ENCODE measurements at places on chromosomes 3 and 15.

GRCh38 chr3:170534227-170534626 is 51.6 kb downstream of the SLC7A14 start:
- no peak for DNase-seq

GRCh38 chr3:47274652-47275051 is 7.9 kb downstream of the KIF9 start:
- DNase-seq = no peak

- no peak for DNase-seq
Measured at GRCh38 chr3:184583578-184584451, 22.2 kb downstream of the EPHB3 start.

DNA sequence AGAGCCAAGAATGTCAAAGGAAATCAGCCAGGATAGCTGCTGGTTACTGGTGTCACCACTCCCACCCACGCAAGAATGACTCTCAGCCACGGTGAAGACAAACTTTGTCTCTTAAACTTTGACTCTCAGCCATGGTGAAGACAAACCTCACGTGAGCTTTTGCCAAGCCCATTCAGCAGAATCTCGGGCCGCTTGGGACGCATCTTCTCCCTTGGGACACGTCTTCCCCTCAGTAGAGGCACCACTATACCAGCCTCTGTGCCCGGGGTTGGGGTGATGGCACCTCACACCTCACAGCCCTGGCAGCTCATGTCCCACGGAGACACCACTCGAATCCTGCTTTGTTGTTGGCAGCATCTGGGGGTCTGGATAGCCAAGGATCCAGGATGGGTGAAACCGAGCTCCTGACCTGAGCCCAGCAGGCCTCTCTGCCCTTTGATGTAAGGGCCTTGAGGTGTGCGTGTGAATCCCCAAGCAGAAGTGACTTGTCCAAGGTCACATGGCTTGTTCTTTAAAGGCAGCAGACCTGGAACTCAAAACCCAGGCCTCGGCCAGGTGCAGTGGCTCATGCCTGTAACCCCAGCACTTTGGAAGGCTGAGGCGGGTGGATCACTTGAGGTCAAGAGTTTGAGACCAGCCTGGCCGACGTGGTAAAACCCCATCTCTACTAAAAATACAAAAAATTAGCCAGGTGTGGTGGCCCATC is 21.8 kb downstream of the RBPMS2 start:
- no peak for DNase-seq

- no peak for DNase-seq
Measured at GRCh38 chr15:69459066-69459465, 6.4 kb downstream of the RPLP1 start.

DNA sequence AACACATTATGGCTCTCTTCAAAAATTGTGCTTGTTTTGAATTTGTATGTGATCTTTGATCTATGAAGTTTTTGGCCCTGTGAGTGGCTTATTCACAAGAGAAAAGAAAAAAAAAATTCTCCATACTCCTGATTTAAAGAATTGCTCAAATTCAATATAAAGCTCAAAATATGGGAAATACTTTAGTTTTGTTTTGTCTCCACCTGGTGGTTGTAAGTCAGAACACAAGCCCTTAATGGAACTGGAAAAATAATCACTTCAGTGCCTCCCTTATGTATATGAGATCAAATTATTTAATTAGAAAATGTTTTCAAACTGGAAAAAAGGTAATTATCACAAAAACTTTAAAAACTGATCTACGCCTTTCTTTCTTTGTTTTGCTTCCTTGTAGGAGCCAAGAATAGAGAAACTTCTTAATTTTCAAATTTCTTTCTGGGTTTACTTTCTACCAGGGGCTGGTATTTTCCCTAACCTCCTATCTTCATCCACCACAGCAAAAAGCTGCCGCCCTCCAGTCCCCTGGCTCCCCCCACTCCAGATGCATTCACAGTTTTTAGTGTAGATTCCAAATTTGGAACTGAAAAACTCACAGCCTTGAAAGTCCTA is 50.6 kb downstream of the SERP1 start:
- no peak for DNase-seq

DNA sequence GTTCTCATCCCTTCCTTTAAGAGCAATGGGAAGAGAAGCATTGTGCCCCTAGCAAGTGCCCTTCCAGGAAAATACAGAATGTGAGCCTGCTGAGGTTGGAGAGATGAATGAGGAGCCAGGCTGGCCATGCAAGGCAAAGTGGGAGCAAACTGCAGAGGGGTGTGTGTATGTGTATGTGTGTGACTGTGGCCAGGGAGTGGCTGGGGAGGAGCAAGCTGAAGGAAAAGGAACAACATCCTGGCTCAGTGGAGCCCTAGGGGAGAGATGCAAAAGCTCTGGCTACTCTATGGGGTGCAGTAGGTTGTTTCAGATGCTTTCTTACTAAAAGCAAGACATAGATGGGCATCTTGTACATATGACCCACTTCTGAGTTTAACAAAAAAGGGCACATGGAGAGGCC is 20.6 kb downstream of the FOXP1 start:
- no peak for DNase-seq

GRCh38 chr3:46646700-46647099 is 34.4 kb downstream of the FAM240A start:
- DNase-seq = no peak

GRCh38 chr15:92881211-92881754 is 18.8 kb upstream of the CHD2 start:
- DNase-seq = no peak

GRCh38 chr3:175007306-175007705 is 148.2 kb downstream of the NAALADL2 start:
- no peak for DNase-seq

GRCh38 chr15:57462381-57462780 is 86.1 kb downstream of the CGNL1 start:
- no peak for DNase-seq

DNA sequence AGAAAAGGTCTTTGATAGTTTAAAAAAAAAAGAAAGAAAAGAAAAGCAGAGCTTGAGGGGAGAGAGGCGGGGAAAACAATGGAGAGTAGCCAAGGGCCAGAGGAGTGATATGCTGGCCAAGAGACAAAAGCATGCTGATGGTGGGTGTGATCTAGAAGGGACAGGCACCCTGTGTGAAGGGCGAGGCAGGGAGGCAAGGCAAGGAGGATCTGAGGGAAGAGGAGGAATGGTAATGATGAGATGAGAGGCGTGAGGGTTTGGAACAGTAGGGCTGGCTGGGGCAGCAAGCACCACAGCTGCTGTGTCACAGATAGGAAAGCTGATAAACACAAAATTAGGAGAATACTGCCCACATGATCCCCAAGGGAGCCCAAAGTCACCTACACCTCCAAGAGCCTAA is 65.5 kb downstream of the LARS2 start:
- no peak for DNase-seq

DNA sequence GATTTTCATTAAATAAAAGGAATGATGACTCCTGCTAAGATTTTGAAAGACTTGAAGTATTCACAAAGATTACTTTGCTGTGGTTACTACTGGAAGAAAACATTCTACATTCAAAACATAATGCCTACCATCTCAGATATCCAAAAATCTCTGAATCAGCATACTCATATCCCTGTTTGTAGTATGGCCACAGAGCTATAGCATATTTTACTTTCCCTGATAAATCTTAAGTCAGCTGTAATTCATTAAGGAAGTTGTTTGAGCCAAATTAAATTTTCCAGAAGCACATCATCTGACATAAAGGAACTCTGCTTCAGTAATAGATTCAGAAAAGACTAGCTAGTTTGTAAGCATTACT is 942.0 kb downstream of the ROBO1 start:
- DNase-seq = no peak

DNA sequence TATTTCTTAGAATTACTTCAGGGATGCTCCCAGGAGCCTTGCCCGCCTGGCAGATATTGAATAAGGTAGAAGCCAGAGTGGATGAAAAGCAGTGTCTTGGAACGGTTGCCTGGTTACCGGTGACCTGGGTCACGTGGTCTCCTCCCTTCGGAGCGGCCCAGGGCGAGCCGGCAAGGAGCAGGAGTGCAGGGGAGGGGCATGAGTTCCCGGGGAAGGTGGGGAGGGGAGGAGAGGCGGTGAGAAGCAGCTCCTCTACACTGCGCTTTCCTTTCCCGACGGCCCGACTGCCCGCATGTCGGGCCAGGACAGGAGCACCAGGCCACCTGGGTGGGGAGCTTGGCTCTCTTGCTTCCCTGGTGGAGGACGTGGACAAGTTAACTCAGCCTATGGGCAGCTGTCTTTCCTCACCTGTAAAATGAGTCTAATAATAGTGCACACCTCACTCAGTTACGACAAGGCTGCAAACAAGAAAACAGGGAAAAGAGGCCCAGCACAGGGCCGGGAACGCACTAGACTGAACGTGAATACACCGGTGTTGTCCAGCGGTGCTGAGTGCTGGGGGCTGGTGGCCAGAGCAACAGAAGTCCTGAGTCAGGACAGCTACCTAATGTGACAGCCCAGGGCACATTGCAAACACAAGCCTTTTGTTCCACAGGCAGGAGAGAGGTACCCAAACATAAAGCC is 198.3 kb downstream of the ADAMTS9 start:
- DNase-seq = no peak

DNA sequence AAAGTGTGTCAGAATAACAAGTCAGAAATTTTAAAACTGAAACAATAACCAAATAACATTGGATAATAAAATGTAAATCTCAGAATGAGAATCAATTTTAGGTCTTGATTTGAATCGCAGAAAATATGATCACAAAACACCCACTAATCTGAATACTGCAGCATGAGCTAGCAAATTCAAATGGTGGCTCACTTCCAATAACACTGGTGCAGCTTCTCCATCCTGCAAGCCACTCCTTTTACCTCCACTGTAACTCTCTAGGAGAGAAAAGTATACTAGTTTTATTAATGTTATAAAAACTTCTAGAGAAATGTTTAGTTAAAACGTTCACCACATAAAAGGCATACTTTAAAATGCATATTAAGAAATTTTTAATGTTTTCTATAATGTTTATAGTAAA is 30.4 kb downstream of the UBE3A start:
- no peak for DNase-seq

GRCh38 chr15:52016316-52016715 is 2.7 kb upstream of the MAPK6 start:
- DNase-seq = no peak

Measured in T-helper 22 cell (primary cell).